Cortex of kidney (tissue), 1 donor: ENCODE measurements at places on chromosomes 2 and 18.

DNA sequence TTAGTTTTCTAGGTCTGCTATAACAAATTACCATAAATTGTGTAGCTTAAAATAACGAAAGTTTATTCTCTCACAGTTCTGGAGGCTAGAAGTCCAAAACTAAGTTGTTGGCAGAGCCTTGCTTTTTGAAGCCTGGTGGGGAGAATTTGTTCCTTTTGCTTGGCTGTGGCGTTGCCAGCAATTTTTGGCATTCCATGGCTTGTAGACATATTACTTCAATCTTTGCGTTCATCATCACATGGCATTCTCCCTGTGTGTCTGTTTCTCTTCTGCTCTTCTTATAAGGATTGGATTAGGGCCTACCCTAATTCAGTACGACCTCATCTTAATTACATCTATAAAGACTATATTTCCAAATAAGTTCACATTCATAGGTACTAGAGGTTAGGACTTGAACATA lies 217.7 kb downstream of the MBD5 start:
- no peak for DNase-seq

DNA sequence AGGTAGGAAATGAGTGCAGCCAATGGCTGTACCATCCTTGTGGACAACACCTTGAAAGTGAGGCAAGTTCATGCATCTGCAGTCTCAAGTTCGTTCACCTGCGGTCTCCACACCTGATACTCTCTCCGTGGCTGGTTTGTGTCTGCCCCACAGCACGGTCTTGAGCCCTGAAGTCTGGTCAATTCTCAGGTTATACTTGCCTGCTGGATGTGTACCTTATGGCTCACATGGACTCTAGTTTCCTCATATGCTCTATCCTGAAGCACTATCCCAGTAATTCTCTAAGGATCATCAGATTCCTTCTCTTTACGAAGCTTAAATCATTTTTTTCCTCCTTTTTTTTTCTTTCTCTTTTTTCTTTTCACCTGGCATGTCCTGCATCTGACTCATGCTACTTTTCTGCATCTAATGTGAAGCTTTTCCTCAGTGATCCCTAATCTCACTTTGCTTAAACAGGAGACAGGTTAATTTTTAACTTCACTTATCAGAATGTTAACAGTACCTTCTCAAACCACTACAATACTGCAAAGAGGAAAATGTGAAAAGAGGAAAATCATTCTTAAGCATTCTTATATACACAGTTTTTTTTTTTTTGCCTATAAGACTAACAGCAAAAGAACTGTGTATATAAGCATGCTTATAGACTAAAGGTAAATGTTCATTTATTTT lies 511.2 kb downstream of the SOX11 start:
- no peak for DNase-seq

- no peak for DNase-seq
Measured at GRCh38 chr2:43315482-43315881, 89.1 kb upstream of the ZFP36L2 start.

DNA sequence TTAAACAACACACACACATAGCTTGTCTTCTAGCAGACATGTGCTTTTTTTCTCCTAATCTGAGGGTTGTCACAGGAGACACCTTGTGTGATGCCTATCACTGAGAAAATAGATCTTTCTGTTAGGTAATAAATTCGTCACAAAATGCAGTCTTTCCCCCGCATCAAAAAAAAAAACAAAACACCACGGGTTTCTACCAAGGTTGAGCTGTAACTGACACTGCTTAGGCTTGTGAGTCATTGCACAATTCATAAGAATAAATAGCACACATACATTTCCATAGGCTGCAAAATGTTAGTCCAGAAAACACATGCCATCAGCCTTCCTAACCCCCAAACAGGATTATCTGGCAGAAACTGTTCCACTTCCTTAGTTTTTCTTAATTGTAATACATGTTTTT lies 6.5 kb downstream of the TMEM163 start:
- no peak for DNase-seq

DNA sequence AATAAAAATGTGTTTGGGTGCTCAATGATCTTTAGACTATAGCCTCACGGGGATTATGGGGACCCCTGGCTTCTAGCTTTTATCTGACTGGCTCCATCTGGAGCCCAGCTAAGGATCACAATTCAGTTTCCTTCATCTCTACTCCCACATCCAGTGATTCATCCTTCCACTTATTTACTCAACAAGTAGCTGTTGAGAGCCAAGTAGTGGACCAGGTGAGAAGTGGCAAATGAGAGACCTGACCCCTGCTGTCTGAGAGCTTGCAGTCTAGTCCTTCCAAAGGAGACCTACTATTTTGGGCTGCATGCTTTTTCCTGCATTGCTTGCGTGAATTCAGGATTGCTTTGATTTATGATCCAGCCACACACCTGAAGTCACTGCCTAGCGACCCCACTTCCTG lies 10.7 kb upstream of the DSG3 start:
- DNase-seq, result no peak

DNA sequence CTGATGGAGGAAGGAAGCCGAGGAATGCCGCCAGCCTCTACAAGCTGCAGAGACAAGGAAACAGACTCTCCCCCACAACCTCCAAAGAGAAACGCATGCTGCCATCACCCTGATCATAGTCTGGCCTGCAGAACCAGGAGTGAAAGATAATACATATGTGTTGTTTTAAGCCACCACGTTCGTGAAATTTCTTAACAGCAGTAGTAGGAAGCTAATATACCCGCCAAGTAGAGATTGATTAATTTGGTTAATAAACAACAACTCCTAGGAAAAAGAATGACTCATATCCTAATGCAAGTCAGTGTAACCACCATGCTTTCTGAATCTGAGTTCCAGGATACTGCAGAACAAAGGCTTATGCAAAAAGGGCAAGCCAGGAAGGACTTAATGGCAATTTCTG lies 36.6 kb downstream of the LONRF2 start:
- DNase-seq, result no peak

DNA sequence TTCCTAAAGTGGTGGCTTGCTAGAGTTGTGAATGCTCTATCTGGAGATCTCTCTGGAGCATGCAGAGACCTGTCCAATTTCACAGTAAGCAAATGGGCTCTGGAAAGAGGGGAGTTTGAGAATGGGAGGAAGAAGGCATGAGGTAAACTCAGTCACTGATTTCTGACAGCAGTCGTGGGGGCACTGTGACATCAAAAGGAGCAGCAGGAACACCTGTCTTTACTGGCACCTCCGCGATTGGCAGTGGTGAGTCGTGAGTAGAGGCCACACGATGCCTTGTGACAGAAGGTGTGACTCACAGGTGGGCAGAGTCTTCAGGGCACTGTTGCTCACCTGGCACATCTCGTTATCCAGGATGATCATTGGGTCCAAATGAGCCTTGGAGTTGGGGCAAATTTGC lies 38.8 kb upstream of the CAVIN2 start:
- no peak for DNase-seq

DNA sequence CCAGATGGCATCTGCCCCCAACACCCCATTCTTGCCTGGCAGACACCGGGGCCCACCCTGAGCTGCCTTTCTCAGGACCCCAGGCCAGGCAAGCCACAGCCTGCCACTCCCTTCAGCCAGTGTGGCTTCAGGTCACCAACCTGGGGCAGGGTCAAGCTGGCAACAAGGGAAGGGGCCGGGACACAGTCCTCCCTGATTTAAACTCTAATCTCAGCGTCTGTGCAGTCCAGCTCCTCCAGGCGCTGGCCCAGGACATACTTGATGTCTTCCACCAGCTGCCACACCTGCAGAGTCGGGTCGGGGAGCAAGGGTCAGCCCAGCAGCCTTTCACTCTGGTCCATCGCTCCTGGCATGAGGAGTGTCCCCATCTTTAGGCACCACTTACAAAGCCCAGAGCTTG lies 29.0 kb upstream of the ALPP start:
- no peak for DNase-seq

DNA sequence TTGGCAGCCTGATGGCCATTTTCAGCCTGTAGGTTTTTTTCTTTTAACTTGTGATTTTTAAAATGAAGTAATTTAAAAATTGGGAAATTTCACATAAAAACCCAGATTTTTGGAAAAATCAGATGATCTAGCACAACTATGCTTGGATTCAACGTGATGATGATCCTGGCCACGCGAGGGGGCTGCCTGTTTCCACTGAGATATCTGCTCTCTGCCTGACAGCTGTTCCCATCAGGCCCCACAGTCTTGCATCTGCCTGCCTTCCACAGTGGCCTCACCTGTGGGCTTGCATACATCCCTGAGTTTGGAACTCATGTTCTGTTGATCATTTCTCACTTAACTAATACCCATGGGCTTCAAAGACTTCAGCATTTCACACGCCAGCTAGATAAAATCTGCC lies 92.1 kb upstream of the FZD5 start:
- DNase-seq, result no peak

DNA sequence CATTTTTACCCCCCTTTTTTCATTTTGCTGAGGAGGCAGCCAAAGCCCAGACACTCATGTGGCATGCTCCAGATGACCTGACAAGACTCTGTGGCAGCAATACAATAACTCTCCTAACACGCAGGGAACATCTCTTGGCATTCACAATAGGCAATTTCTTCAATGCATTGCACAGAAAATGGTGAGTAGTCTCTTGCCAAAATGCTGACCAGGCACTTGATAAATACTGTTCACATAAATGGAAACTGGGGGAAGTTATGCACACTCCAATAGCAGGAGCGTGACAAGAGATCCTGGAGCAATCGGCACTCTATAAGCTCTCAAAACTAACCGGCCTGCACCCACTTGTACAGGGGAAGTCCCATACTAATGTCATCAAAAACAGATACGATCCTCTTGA lies 66.3 kb downstream of the NBAS start:
- DNase-seq, result no peak

GRCh38 chr2:38596229-38596628 lies 6.5 kb downstream of the HNRNPLL start:
- DNase-seq, result no peak

DNA sequence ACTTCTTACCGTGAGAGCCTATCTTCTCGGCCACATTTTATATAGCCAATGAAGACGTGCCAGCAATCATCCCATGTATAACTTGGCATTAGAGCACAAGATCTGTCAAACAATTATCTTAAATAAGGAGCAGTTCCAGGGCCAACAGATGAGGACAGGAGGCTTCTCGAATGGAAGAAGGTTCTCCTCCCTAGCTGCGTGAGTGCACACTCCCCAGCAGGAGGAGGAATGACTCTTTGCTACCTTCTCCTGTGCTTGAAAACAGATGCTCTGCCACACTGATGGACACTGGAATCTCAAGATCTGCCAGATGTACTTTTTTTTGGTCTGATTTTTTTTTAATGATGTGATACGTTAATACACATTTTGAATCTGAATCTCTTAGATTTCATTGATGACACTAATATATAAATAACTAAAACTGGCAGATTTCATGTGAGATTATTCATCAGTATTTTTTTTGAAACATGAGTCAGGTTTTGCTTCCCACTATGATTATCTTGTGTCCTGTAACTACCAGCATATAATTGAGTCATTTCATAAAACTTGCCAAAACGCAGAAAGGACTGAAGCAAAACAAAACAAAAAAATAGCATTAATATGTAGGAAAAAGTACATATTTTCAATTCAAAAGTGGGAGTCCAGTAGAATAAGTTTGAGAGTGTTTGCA lies 626 bp upstream of the VIT start:
- no peak for DNase-seq

- no peak for DNase-seq
Measured at GRCh38 chr2:10057231-10058107, 14.1 kb downstream of the KLF11 start.

DNA sequence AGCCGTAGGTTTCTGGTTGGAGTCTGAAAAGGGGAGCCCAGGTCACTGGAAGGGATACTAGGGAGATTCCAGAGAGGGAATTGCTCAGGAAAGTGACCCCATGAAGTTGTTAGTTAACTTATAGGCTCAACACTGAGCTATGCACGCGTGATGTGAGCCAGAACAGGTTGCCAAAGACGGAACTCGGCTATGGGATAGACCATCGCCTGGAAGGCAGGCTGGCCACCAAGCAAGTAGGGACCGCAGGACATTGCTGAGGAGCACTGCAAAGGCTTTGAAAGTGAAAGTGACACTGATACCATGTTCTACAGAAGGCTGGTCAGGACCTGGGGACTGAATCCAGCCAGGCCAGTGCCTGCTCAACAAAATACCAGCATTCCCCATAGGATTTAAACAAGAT lies 7.3 kb downstream of the FARP2 start:
- no peak for DNase-seq

DNA sequence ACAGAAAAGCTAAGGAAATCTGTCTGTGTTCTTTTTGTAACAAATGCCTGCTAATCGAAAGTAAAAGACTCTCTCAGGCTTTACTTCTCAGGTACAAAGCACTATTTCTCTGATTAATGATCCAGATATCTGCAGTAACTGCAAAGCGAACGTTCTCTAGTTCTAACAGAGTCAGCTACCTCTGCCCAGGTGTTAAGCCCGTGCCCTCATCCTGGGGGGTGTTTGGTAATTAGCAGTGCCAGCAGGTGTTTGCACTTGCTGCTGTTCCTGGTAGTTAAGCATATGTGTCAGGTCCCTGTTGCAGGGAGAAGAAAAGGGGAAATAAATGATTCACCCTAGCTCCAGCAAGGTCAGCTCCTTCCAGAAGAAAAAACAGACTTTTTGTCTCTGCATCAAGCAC lies 58.8 kb upstream of the CRIM1 start:
- DNase-seq, result no peak

- DNase-seq, result no peak
Measured at GRCh38 chr2:49950646-49951045, 796.3 kb upstream of the FSHR start.
